ENCODE measurements at places on chromosomes 11 and 22.

- ATAC-seq: no peak
Measured at GRCh38 chr11:67396587-67397389, 4.9 kb downstream of the PPP1CA start.

DNA sequence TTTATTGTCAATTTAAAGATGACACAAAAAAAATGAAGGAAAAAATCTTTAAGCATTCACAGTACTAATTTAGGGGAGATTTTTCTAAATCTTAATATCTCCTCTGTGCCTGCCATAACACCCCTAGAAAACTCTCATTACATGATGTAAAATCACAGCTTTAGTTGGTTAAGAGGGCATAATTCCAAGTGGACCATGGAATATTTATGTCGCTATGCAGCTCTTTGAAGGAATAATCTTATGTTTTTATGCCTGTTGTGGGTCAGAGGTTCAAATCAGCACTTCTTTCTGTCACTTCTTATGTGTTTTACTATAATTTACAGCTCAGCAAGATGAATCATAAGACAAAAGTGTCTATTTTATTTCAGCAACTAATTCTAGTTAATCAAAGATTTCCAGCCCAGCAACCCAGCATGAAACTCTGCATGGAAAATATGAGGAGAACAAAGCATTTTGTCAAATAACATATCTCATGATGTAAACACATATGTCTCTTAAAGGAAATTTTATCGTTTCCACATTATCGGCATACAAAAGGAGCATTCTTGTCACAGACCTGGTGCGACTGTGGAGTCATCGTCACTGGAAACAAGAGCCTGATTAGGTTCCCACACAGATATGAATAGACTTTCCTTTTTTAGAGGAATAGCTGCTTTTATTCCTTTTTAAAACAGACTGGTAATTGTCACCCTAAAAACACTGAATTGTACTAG is 274.8 kb downstream of the SOX6 start:
- ATAC-seq: no peak

DNA sequence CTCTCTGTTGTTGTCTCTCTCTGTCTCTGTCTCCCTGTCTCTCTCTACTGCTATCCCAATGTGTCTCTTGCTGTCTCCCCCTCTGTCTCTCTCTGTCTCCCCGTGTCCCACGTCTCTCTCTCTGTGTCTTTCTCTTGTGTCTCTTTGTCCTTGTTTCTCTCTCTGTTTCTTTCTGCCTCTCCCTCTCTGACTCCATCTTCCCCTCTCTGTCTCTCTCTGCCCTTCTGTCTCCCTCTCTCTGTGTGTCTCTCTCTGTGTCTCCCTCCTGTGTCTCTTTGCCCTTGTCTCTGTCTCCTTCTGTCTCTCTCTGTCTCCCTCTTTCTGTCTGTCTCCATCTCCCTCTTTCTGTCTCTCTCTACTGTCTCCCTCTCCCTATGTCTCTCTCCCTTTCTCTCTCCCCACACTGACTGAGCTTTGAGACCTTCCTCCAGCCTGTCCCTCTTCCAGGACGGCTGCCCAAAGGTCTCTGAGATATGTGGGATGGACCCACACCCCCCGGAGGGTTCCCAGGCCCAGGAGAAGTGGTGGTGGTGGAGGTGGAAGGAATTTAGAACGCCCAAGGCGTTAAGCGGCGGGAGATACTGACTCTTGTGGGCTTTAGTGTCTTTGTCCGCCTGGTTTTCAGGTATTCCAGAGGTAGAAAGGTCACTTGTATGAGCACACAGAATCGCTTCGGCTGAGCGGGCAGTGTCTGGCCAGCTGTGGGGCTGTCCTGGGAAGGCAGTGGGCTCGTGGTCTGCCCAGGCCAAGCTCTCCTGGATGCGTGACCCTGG is 65.5 kb upstream of the CCND1 start:
- no peak for ATAC-seq

GRCh38 chr11:1281974-1282365 is 27.5 kb downstream of the TOLLIP start:
- no peak for ATAC-seq

- ATAC-seq: no peak
Measured at GRCh38 chr22:43996170-43996980, 27.7 kb upstream of the PARVB start.

- ATAC-seq: peak; percentile 58
Measured at GRCh38 chr11:110891411-110891810, 179.2 kb upstream of the ARHGAP20 start.

GRCh38 chr11:57131080-57131790 is 50.5 kb upstream of the LRRC55 start:
- no peak for ATAC-seq

DNA sequence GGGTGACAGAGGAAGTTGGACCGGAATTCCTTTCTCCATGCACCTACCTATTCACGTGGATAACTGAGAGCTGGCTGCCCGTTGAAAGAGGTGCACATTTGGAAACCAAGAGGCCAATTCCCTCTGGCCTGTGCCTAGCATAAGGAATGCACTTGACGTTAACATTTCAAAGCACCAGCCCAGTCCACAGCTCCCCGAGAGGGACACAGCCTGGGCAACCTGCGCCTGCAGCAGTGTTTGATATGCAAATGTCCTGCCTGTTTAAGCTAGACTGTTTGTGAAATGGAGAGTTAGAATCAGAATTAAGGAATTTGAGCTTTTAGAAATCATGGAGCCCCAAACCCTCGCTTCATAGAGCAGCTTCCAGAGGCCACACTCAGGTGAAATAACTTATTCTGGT is 126.1 kb downstream of the DSCAML1 start:
- ATAC-seq: no peak

- ATAC-seq: no peak
Measured at GRCh38 chr22:48238284-48238915, 1476.0 kb downstream of the TBC1D22A start.

DNA sequence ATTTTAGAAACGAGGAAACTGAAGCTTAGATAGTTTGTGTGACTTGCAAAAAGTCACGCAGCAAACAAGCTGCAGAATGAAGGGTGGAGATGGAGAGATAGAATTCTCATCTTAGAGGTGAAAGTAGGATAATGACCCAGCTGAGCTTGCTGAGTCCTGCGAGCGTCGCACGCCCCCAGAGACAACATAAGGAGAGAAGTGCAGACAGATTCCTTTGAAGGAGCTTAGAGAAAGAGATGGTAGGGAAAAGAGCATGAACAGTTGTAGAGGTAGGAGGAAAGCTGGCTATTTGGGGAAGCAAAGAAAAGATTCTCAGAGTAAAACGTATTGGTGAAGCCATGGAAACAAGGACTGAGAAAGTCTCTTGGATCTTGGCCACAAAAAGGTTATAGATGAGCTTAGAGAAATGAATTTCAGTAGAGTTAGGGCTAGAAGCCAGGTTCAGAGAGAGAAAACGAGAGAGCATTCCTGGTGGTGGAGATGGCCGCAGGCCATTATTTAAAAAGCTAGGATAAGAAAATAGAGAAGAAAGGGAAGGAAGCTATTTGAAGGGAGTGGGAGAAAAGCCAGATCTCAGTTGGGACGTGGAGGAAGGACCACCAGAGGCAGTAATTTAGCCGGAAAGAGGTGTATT is 44.8 kb downstream of the FAM83F start:
- ATAC-seq: no peak

GRCh38 chr11:23865341-23865975 is 631.4 kb upstream of the LUZP2 start:
- no peak for ATAC-seq

- ATAC-seq: no peak
Measured at GRCh38 chr11:11334607-11335006, 18.4 kb downstream of the CSNK2A3 start.

DNA sequence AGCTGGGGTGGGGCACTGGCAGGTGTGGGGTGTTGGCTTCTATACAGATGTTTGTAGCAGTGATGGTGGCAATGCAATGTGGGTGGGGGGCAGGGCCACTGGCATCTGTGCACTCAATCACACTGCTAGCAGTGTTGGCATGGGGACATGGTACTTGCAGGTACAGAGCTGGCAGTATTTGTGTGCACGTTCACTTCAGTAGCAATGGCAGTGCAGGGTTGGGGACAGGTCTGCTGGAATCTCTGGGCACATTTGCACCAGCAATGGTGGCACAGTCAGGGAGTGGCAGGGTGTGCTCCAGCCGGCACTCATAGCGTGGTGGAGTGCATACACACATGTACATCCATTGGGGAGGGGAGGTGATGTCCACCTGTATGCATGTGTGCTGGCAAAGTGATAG is 775.2 kb downstream of the CNTN5 start:
- no peak for ATAC-seq

DNA sequence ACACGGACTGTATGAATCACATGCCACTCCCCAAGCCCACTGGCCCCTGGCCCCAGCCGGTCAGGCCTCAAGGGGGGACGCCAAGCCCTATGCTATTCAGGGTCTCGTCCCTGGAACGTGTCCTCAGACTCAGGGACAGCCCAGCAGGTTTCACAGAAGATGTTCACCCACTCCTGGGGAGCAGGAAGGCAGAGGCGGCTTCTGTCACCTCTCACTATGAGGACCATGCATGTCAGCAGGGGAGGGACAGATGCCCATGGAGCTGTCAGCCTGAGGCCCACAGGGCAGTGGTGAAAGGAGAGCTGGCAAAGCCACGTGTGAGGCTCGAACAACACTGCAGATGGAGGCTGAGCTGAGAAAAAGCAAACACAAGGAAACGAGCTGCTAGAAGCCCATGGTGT is 192.0 kb downstream of the SHANK2 start:
- ATAC-seq: no peak

GRCh38 chr11:131993246-131993645 is 622.8 kb downstream of the NTM start:
- no peak for ATAC-seq

DNA sequence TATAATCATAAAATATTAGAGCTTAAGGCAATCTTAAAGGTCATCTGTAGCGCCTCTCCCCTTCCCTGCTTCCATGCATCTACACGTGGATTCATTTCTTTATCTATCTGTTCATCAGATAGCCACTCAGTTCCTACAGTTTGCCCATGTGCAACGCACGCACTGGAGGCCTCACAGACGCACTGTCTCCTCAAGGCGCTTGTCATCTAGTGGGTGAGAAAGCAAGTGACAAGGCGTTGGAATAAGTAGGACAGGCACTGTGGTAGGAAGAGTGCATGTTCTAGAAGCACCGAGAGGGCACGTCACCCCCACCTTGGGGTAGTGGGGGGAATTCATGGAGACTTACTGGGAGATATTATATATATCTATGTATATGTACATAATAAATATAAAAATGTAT is 20.8 kb upstream of the JAM3 start:
- ATAC-seq: no peak

- no peak for ATAC-seq
Measured at GRCh38 chr11:34331736-34332135, 26.1 kb downstream of the ABTB2 start.

- ATAC-seq: no peak
Measured at GRCh38 chr11:77250881-77251640, 50.4 kb downstream of the GDPD4 start.

- no peak for ATAC-seq
Measured at GRCh38 chr11:118744046-118744445, 46.9 kb downstream of the DDX6 start.

- ATAC-seq: no peak
Measured at GRCh38 chr11:130638033-130638432, 189.6 kb downstream of the ADAMTS15 start.

Measured in gastroesophageal sphincter (tissue), 4 donors.